ENCODE measurements at places on chromosomes 3 and 15. TPM values are rescaled to one million over a fixed set of nuclear protein-coding genes. Genes with fewer than 3 reads are reported as not detected.

Gene NEDD4
- 9.3 TPM for total RNA-seq

Gene TMC3
- total RNA-seq, result not detected

GRCh38 chr3:178350763-178351162 lies 185.5 kb upstream of the KCNMB2 start:
- ATAC-seq, result no peak

DNA sequence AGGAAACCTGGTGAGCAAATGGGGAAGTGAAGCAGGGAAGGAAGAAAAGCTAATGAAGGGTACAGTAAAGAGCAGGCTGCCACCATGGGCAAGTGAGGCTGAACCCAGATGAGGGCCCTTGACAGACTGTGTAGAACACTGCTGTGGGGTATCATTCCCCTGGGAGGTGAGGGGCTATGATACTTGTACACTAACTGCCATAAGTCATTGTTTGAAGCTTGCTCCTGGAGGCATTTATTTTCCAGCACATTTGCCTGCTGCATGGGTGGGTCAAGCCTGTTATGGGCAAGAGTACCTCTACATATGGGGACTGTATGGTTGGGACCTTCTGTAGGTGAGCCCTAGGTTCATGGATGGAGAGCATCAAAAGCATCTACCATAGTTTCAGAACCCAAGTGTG lies 57.4 kb downstream of the POMGNT2 start:
- ATAC-seq, result no peak

DNA sequence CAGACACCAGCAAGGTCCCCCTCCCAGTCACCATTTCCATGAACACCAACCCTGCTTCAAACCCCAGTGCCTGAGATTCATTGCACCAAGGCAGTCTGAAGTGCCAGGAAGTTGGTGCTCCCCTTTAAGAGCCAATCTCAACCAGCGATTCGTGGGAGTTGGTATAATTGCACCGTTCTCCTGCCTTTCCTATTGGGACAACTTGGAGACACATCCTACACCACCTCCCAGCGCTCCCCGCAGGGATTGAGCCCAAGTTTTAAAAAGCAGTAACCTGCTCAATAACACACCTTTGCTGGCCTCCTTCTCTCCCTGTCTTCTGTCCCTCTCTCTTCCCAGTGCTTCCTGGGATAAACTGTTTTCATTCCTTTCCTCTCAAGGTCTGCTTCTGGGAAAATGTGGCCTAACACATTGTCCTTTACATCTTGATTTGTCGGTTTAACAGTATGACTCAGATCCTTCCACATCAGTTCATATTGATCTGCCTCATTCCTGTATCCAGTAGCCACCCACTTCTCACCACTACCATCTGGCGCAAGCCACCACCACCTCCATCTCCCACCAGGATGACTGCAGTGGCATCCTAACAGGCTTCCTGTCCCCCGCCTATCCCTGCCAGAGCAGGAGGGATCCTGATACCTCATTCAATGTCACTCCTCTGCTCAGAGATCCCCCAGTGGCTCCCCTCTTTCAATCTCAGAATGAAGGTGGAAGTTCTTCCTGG lies 37.8 kb upstream of the HRH1 start:
- ATAC-seq, result no peak

GRCh38 chr15:94234300-94234699 lies 2.9 kb downstream of the MCTP2 start:
- ATAC-seq, result no peak
